ENCODE measurements at places on chromosomes 3 and 15.

DNA sequence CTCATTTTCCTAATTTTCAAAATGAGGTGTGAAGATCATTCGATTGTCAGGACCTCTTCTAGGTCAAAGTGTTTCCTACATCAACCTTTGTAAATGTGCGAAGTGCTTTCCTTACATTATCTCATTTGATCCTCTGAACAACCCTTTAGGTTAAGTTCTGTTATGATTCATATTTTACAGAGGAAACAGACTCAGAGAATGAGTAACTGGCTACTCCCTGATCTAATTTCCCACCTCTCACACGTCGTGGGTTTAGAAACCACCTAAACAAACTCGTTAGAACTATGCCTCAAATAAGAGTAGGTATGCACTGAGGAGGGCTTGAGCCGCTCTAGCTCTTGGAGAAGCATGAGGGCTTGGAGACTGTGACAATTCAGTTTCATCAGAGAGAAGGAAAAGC lies 148.6 kb downstream of the CD47 start:
- no peak for DNase-seq

- no peak for DNase-seq
These were observed 117.5 kb downstream of the EEFSEC start for GRCh38 chr3:128270559-128271492.

GRCh38 chr15:31801152-31801551 lies 229.2 kb upstream of the CHRNA7 start:
- DNase-seq, result no peak

DNA sequence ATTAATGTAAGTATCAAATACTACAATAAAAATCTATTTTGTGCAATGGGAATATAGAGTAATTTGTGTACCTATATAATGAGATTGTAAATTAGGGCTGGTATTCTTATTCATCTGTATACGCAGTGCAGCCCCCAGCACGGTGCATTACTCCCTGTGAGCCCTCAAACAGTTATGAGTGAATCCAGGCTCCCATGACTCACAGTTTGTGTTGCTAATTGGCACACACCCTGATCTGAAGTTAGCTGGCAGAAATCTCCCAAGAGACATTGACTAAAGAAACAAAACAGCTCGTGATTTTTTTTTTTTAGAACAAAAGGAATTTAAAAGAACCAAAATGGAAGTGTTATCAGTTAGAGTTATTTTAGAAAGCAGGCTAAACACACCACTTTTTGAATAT lies 15.7 kb downstream of the GK5 start:
- DNase-seq, result no peak

DNA sequence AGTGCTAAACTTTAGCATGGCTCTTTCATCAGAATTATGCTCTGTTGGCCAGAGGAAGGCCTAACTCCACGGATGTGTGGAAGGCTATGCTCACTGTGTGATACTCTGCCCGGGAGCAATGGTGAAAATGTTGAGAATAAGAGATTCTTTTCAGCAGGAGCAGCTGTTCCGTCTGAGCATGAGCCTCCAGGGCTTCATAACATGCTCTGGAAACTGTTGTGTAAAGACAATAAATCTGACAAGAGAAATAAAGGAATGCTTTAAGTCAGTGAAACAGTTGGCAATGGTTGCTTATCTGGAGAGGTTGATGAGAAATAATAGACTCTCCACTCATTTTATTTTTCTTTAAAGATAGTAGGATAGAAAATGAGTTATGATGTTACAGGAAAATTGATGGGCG lies 269.8 kb downstream of the DIPK2A start:
- DNase-seq, result no peak

- DNase-seq, result no peak
These were observed 2.0 kb downstream of the B2M start for GRCh38 chr15:44713006-44713966.

DNA sequence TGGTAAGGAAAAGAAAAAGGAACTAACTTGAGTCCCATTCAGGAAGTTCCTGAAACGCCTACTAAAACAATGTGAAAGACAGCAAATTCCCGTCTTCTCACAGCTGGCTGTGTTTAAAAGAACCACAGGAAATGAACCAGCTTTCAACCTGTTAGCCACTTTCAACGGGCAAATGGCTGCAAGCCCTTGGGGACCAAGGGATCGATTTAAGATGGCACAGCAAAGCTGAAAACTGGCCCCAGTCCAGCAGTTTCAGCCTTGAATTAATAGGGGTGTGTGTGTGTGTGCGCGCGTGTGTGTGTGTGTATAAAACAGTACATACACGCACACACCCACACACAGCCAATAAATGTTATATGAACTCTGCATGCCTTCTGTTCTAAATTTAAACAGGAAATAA lies 168.7 kb upstream of the TMCO5A start:
- no peak for DNase-seq

DNA sequence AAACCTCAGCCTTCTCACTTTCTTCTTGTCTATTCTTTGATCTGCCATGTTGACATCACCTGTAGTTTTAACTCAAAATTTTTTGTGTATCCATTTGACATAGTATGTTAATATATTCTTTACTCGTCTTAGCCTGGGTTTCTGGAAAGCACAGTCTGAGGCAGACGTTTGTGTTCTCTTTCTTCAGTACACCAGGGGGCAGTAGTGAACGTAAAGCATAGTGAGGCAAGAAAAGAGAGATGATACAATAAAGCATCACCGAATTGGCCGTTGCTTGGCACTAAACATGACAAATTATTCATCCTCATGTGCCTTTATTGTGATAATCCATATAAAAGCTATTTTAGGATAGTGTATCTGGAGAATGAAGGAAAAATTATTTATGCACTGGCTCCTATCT lies 141.0 kb upstream of the MYRIP start:
- DNase-seq, result no peak

GRCh38 chr3:134145183-134145582 lies 105.5 kb downstream of the RYK start:
- no peak for DNase-seq
